Activated CD8-positive, alpha-beta memory T cell treated with anti-CD3 and anti-CD28 coated beads for 1 hour (primary cell): ENCODE measurements at places on chromosomes 11 and 22.

GRCh38 chr22:48574776-48575617 lies 1252.7 kb downstream of the BRD1 start:
- DNase-seq = no peak

DNA sequence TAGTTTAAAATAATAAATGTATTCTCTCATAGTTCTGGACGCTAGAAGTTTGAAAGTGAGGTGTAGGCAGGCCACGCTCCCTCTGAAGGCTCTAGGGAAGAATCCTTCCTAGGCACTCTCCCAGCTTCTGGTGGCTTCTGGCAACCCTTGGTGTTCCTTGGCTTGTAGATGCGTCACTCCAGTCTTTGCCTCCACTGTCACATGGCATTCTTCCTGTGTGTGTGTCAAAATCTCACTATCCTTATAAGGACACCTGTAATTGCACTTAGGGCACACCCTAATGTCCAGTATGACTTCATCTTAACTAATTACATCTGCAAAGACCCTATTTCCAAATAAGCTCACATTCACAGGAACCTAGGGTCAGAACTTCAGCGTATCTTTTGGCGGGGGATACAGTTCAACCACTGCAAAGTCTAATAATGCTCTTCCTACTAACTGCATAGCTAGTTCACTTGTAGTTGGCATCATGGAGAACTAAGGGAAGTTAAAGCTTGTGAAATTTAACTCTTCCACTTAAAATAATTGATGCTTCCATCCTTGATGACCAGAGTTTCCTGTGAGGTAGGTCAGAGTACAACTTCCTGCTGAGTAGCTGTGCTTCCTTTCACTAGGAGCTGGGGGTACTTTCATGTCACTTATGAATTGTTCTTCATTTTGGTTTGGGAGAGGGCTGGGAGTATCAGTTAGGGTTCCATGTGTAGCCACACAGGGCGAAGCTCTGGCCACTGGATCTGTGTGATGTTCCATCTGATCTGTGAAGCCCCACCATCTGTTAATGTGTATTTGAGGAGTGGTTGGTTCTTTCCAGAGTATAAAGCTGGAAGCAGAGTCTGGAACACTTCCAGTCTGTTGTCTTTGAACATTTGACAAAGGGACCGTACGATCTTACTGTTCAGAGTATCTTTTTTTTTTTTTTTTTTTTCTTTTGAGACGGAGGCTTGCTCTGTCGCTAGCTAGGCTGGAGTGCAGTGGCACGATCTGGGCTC lies 10.5 kb downstream of the YWHAH start:
- DNase-seq = no peak

- DNase-seq = no peak
These were observed 27.0 kb upstream of the AMOTL1 start for GRCh38 chr11:94741022-94741679.

GRCh38 chr22:37476389-37477329 lies 9.5 kb downstream of the MFNG start:
- DNase-seq = no peak

DNA sequence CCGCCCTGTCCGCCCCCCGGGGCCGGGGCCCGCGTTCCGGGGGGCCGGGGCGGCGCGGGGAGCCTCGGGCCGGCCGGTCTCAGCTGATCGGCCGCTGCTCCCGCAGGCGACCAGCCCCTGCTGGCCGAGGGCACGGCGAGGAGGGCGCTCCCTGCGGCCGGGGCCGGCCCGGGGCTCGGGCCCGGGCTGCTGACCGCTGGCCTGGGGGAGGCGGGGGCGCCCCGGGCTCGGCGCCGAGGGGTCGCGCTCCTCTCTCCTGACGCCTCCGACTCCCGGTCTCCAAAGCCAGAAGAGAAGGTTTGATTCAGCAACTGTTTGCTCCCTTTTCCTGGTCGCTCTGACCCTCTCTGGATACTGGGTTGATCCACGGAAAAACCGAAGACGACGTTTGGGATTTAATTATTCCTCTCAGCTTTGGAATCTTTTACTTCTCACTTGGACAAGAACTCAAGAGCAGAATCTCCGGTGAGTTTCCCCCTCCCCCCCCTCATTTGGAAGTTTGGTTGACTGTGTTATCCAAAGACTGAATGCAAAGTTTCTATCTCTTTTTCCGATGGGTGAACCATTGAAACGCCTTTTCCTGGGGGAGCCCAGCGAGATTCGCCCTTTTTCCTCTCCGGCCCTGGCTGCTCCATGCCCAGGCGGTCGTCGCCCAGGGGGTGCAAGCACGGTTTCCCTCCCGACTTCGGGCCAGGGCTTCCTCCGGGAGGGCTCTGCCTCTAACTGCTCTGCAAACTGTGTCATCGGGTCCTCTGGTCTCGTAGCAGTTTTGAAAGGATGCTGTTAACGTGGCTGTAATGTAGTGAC lies 725 bp downstream of the KDM2A start:
- no peak for DNase-seq

DNA sequence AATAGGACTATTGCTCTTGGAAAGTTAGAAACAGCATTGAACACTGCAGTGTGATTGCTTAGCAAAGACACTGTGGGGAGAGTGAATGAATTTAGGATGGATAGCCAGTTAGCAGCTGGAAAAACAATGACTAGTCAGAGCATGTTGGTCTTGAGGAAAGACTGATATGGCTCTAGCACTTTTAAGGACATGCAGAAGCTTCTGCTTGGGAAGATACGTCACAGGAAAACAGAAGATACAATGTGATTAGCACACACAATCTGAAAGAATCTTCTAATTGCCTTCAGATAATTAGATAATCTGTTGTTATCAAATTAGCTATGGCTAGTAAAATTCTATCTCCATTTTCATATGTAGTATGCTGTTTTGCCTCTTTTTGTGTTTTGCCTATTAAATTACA lies 530.7 kb upstream of the CHORDC1 start:
- no peak for DNase-seq

DNA sequence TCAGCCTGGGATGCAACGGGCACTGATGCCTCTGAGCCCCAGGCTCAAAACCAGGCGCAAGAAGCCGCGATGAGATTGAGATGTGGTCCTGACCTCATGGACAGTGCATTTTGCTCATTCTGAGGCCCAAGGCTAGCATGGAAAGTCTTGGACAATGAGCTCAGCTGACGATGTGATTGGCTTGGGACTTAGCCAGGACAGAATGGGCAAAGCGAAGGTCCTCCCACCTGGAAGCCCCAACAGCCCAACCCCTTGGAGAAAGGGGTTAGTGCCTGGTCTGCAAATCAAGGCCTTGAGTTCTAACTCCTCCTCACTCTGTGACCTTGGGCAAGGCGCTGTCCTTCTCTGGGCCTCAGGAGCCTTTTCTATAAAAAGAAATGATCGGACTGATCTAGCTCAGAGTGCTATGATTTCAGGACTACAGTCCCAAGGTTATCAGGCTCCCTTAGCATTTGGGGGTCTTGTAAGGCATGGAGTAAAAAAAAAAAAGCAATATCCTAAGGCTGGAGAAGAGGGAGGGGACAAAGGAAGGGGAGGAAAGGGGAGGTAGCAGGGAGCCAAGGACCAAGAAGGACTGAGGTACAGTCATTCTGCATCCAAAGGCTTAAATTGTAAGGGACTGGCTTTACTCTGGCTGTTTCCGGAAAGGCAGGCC lies 2.7 kb downstream of the SLC43A3 start:
- no peak for DNase-seq

DNA sequence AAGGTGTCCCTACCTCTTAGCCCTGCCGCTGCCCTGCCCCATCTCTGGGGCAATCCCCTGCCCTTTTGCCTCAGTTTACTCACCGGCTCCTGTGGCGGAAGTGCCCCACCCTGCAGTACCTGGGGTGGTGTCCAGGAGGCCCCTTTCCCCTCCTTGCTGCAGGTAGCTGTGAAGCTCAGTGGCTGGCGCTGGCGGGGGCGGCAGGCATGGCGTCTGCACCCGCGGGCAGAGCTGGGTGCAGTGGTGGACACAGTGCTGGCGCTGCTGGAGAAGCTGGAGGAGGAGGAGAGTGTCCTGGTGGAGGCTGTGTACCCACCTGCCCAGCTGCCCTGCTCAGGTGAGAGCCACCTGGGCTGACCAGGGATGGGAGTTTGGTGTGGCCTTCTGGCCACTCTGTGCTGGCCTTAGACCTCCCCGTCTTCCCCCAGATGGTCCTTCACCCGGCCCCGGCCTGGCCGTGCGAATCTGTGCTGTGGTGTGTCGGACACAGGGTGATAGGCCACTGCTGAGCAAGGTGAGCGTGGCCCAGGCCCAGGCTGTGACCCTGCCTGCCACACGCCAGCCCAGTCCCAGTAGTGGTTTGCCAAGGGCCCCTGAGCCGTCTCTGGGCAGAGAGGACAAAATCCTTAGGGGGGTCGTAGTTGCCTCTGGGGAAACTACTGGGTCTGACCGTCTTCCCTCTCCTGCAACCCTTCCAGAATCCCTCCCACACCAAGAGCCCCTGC lies 4.0 kb downstream of the CARNS1 start:
- no peak for DNase-seq

DNA sequence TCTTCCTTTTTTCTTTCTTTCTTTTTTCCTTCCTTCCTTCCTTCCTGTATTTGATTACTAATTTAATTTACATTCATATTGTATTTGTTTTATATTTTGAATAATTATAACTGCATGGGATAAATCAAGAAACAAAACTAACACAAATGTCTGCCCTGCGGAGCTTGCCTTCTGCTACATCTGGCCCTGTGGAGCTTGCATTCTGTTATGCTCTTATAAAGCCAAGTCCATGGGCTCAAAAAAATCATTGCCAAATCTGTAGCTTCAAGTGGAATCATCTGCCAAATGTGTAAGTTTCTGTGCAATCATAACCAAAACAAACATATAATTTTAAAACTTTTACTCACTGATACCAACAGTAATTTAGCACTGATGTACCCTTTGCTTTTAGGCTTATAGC lies 8.0 kb upstream of the OR52J3 start:
- no peak for DNase-seq

DNA sequence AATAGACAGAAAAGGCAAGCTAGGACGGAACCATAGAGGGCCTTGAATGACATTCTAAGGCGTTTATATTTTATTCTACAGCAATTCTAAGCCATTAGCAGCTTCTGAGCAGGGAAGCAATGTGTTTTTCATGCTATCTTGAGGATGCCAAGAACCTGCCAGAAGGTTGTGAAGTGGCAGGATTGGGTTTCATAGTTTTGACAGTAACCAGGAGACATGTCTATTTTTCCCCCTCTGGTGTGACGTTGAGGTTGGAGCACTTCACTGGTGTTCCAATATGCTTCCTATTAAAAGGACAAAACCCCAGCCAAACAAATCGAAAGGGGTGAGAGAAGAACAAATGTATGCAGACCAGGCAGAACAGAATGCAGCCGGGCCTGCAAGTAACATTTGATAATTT lies 148.2 kb downstream of the SPATA19 start:
- DNase-seq = no peak

DNA sequence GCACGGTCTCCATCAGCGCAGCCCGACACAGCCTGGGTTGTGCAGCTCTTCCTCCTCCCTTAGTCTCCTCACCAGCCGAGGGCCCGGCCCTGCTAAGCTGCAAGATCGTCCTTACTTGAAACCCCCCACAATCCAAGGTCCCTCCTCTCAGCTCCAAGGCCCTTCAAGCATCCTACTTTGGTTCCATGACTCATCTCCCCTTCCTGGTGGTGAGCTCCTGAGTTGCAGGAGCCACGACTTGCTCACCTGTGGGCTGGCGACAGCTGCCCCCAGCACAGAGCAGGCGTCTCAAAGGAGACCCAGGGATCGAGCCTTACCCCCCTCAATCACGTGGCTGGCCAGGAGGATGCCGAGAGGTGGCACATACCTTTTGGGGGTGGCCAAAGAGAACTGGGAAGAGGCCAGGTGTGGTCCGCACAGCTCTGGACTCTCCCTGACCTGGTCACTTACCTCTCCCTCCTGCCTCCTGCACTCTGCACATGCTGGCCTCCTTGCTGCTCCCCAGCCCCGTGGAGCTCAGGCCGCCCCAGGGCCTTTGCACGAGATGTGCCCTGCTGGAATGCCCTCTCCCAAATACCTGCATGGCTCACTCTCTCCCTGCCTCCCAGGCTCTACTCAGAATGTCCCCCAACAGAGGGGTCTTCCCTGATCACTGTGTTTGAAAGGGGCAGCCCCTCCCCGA lies 35.2 kb upstream of the FADD start:
- DNase-seq = no peak

DNA sequence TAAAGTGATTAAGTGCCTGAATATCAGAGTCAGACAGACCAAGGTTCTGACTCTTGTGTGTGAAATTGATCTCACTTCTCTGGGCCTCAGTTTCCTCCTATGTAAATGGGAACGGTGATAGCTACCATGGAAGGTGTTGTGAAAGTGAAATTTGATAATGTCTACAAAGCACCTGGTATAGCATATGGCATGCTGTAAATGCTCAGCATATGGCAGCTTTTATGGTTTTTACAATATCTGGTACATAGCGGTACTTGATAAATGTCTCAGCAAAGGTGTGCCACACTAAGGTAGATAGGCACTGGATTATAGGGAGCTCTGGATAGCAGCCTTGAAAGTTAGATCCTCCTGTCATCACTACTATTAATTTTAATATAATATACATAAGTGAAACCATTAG lies 19.9 kb downstream of the POU2AF2 start:
- DNase-seq = no peak

- no peak for DNase-seq
These were observed 6.5 kb downstream of the SF1 start for GRCh38 chr11:64771861-64772260.

- no peak for DNase-seq
These were observed 230.2 kb downstream of the NTM start for GRCh38 chr11:131600628-131601027.

DNA sequence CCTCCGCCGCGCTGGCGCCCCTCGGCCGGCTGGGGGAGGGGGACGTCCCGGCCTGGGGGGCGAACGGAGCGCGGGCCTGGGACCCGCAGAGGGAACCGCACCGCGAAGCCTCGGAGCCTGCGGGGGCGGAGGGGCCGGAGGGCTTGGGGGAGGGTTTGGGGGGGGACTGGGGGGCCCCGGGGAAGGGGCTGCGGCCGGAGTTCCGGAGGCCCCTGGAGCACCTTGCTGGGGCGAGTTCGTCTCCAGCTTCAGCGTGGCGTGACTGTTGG lies 261 bp upstream of the SCT start:
- no peak for DNase-seq

DNA sequence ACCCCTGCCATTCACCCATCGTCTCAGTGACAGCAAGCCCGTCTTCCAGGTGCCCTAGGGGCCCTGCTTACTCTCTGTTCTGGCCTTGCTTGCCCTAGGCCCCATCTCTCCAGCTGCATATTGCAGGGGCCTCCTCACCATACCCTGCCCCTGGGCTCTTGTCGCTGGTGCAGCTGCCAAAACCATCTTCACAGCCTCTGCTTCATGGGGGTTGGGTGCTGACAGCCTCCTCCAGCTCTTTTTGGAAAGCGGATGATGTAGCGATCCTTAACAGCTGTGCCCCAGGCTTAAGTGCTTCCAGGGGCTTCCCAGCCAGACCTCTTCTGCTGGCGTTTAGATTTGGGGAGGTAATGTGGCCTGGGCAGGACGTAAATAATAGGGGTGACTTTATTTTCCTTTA lies 61.2 kb upstream of the SUSD2 start:
- no peak for DNase-seq
